ENCODE measurements at places on chromosomes 16 and 17. TPM values are rescaled to one million over a fixed set of nuclear protein-coding genes. Genes with fewer than 3 reads are reported as not detected.

MT1A gene
- 0.65 TPM for total RNA-seq

SLC9A5 gene
- 0.32 TPM for total RNA-seq

ODAD4 gene
- not detected for total RNA-seq

CDH13 gene
- total RNA-seq = 78.2 TPM

SGSM2 gene
- total RNA-seq = 23.2 TPM

ALOXE3 gene
- not detected for total RNA-seq

GJC1 gene
- total RNA-seq = 12.6 TPM

KRTAP4-4 gene
- not detected for total RNA-seq

CD300A gene
- total RNA-seq = not detected

PRAC2 gene
- total RNA-seq = not detected

ATP2A3 gene
- total RNA-seq = 0.06 TPM

ITGB4 gene
- total RNA-seq = 22.9 TPM

PPY gene
- not detected for total RNA-seq

CA4 gene
- total RNA-seq = 1.0 TPM

COG8 gene
- 18.0 TPM for total RNA-seq

MYO18A gene
- 28.0 TPM for total RNA-seq

ACSF2 gene
- 15.7 TPM for total RNA-seq

SLC6A2 gene
- total RNA-seq = 0.38 TPM

ABCA9 gene
- 3.4 TPM for total RNA-seq

HIC1 gene
- total RNA-seq = 18.5 TPM

TAT gene
- not detected for total RNA-seq

MILR1 gene
- total RNA-seq = 3.5 TPM

CLDN9 gene
- total RNA-seq = not detected

ZNF469 gene
- total RNA-seq = 0.82 TPM

SLC38A7 gene
- total RNA-seq = 47.7 TPM

SLC2A4 gene
- not detected for total RNA-seq

LRRC36 gene
- 0.38 TPM for total RNA-seq

NPIPA1 gene
- total RNA-seq = 21.5 TPM

DUXB gene
- not detected for total RNA-seq

HS3ST4 gene
- not detected for total RNA-seq

KRT39 gene
- total RNA-seq = not detected

NHERF2 gene
- total RNA-seq = 52.4 TPM

ZNF594 gene
- 5.4 TPM for total RNA-seq

CD79B gene
- total RNA-seq = 1.1 TPM

SULT1A1 gene
- 0.76 TPM for total RNA-seq

TMEM220 gene
- 1.1 TPM for total RNA-seq

HBA2 gene
- not detected for total RNA-seq

KRT25 gene
- not detected for total RNA-seq

EPN3 gene
- total RNA-seq = under 0.01 TPM

KRT23 gene
- not detected for total RNA-seq

CCL2 gene
- 310 TPM for total RNA-seq

HOXB3 gene
- total RNA-seq = 6.8 TPM

FBXW10 gene
- not detected for total RNA-seq

MYOCD gene
- total RNA-seq = 2.2 TPM

HNF1B gene
- total RNA-seq = not detected
